ENCODE measurements at places on chromosomes 3 and 15.
A peak's percentile ranks its signal among the peaks of the same experiment; 100 is the strongest.

DNA sequence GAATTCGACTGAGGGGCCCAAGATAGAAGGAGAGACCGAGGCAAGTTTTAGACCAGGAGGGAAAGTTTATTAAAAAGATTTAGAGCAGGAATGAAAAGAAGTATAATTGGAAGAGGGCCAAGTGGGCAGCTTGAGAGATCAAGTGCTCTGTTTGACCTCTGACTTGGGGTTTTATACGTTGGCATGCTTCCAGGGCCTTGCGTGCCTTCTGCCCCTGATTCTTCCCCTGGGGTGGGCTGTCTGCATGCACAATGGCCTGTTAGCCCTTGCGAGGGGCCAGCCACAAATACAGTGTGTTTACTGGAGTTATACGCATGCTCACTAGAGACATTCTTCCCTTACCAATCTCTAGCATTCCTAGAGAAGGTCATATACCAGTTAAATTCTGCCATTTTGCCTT is 70.7 kb upstream of the LARS2 start:
- no peak for DNase-seq

- peak; percentile 25 for DNase-seq
Measured at GRCh38 chr3:196219194-196219969, 3.0 kb downstream of the SLC51A start.

GRCh38 chr15:57873564-57874209 is 167.2 kb downstream of the POLR2M start:
- no peak for DNase-seq

- no peak for DNase-seq
Measured at GRCh38 chr3:142095841-142096240, 53.5 kb downstream of the TFDP2 start.

DNA sequence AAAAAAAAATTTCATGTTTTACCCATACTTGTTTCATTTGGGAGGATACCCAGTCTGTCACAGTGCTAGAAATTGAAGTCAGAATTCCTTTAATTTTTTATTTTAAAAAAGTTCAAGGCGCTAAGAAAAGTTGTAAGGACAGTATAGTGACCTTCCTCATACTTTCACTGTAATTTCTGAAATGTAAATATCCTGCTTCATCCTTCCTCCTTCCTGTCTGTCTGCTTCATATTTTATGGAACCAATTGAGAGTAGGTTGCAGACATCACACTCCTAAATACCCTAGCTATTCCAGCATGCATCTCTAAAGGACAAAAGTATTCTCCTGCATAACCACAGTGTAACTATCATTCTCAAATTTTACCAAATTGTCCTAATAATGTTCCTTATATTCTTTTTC is 35.8 kb downstream of the CMTM8 start:
- DNase-seq, result no peak

DNA sequence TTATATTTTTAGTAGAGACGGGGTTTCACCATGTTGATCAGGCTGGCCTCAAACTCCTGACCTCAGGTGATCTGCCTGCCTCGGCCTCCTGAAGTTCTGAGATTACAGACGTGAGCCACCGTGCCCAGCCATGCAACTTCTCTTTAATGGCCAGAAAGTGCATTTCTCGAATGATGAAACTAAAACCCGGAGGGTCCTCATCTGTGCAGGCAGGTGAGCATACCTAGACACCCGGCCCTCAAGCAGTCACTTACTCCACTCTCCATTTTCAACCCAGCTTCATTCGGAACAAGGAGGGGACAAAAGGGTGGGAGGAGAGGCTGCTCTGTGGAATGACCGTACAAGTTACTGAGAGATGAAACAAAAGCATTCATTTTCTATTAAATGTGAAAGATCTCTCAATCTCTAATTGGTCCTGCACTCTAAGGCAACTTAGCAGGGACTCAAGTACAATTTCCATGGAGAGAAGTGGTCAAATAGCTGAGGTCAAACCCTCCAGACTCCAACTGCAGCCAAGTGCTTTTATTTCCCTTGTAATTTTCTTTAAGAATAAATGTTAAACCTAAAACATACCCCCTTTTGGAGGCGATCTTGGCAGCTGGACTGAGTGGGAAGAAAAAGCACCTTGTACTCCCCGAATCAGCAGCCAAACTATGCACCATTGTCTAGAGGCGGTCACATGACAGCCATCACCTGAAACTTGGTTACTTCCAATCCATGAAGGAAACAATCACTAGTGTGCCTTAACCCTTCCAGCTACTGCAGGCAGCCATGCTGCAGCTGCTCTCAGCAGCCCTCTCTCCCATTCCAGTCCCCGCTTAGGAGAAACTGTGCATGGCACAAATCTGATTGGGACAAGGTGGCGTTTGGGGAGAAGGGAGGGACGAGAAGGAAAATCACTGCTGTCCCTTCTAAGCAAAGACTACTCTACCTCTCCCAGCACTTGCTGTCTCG is 62.2 kb downstream of the VGLL4 start:
- no peak for DNase-seq

GRCh38 chr3:169774186-169774585 is 990 bp downstream of the MYNN start:
- no peak for DNase-seq

DNA sequence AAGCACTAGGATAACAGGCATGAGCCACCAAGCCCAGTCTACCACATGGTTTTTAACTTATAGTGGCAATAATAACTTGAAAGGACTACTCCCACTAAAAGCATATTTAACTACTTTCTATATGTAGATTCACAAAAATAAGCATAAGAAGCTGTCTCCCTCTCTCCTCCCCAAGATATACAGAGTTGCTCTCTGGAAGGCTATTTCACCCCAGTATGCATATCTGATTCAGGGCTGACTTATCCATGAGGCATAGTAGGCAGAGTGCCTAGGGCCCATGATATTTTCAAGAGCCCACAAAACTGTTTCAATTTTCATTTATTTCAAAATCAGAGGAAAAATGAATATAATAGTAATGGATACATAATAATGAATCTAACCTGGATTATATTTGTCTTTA is 20.5 kb downstream of the ATP8B4 start:
- DNase-seq, result no peak

- DNase-seq, result no peak
Measured at GRCh38 chr3:52333869-52334557, 17.9 kb downstream of the DNAH1 start.

- no peak for DNase-seq
Measured at GRCh38 chr3:113731694-113732093, 14.4 kb downstream of the NAA50 start.

GRCh38 chr3:134428401-134428800 is 54.2 kb upstream of the AMOTL2 start:
- no peak for DNase-seq

Measured in T-helper 2 cell (primary cell).